Fibroblast of skin of abdomen (primary cell): ENCODE measurements at places on chromosomes 7 and 10.

DNA sequence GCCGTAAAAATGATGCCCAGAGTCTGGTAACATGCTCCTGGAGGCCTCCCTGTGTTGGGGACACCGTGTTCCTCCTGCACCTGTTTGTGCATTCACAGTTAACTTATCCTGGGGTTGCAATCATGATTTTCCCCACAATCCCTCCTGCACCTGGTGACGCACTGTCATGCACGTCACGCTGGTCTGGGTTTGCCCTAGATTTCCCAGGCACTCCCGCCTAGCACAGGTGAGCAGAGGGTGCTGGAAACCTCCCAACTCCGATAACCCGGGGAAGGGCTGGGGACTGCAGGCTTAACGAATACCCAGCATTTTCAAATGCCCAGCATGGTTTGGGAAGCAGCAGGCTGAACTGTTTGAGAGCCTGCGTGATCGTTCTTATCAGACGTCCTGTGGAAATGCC, 427.1 kb downstream of the TCERG1L start:
- DNase-seq: no peak

DNA sequence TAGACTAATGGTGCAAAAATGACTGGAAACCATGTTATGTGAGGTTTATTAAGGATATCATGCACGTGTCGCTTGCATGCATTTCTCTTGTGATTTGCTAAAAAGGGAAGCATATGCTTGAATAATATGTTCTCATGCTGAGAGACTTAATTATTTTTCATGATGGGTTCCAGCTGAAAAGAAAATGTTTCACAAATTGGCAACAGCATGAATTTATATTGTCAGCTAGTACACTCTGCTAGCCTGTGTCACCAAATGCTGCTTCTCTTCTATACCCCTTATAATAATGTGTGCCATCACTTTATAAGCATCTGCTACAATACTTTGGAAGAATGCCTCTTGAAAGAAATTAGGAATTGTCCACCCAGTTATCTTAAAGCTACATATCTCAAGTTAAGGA, 63.0 kb downstream of the GNAI1 start:
- DNase-seq: no peak

DNA sequence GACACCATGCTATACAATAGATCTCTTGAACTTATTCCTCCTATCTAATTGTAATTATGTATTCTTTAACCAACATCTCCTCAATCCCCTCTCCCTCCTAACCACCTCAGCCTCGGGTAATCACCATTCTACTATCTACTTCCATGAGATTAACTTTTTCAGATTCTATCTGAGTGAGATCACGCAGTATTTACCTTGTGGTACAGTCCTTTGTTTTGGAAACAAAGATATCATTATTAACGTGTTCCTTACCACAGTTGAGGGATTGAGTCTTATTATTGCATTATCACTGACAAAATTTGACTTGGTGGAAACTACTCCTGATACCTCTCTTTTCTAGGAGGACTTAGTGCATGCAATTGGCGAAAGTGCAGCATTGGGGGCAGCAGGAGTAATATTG, 26.0 kb upstream of the HYAL4 start:
- DNase-seq: no peak

DNA sequence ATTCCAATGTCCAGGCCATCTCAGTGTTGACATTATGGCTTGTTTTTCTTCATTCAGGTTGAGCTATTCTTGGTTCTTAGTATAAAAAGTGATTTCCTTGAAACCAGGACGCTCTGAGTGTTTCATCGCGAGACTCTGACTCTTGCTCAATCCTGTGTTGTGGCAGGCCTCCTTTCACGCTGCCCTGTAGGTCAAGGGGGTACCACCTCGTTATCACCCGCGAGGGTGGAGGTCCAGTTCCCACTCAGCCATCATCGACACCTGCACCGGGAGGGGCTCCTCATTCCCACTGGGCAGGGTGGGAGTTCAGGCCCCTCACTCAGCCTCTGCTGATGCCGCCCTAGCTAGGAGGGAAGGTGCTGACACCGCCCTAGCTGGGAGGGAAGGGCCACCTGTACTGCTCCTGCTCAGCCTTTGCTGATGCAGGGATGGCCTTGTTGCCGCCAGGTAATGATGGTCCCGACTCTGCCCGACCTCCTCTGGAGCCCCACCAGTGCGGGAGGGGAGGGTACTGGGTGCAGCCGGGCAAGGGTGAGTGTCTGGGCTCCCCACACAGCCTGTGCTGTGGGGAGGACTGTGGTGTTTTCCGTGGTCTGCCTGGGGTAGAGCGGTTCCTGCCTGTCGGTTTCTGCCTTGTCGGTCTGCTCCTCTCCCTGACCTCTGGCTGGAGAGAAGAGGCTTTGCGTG, 16.4 kb downstream of the IQCE start:
- DNase-seq: no peak

GRCh38 chr7:143176128-143176527, 7.1 kb upstream of the TAS2R39 start:
- no peak for DNase-seq

GRCh38 chr10:128275388-128276177, 149.4 kb upstream of the MKI67 start:
- DNase-seq: no peak

GRCh38 chr10:93254180-93254853, 180.6 kb downstream of the CYP26A1 start:
- DNase-seq: no peak

DNA sequence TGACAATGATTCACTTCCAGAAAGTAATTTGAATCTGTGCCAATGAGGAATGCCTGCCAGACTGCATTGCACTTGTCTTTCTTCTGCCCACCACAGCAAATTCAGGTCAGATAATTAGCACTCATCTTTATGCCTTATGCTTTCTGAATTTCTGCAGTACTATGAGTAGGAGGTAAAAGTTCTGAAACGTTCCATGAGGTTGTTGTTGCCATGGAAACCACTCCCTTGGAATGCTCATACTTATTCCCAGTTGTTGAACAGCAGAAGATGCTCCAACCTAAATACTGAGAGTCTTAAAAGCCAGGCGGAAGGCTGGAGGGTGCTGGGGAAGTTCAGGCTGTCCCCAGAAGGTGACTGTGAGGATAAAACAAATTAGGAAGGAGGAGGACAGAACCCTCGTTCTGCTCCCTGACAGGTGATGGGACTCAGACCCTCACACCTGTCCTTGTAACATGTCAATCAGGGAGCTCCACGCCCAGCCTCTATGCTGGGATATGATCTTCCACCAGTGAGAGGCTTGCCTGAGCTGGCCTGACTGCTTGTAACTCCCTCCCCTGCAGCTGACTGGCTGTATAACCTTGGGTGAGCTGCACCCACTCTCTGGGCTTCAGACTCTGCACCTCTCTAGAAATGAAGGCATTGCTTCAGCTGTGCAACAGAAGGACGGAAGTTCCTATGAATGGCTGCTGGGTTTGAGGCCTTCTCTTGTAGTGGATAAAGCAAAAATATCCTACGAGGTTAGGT, 554.3 kb upstream of the MGMT start:
- no peak for DNase-seq
